ENCODE measurements at places on chromosomes 3 and 15.

DNA sequence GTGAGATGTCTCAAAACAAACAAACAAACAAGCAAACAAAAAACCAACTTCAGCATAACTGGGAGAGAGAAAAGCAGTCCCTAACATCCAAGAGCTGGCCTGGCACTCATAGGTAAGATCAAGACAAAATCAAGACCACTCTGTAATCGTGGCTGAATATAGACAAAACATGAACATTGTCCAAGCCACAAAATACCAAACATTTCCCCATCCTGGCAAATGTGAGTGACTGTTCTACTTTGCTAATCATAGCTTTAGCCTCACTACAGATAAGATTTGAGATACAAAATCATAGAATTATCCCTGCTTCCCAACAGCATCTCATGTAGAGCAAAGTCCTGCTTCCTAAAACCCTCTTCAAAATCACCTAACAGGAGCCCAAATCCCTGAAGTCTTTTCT is 116.7 kb upstream of the PRTG start:
- no peak for DNase-seq

DNA sequence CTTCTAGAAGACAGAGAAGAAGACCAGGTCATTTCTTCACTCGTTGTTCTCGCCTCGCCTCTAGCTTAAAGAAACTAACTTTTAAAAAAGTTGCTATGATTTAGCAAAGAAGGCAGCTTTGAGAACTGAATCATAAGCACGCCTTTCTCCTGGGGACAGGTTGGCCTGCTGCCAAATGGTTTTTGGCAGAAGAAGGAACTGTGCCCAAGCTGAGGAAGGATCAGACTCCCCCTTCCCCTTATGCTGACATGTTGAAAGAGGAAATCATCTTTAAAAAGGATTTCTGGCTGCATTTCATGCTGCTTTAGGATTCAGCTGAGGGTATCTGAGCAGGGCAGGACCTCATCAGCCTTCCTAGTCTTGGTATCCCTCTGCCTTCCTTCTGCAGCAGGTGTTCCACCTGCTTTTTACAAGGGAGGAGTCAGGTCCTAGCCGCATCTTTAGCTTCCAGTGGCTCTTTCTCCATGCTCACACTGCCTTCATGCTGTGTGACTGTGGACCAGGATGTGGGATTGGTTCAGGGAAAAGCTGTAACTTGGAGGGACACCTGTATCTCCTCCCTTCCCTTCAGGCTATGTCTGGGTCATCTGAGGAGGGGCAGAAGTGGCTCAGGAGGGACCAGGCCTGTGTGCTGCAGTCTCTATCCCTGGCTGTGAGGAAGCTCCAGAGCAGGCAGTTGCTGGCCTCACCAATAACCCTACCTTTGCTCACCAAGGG is 34.1 kb upstream of the HACD2 start:
- peak; percentile 48 for DNase-seq

GRCh38 chr15:61871926-61872522 is 188.2 kb downstream of the VPS13C start:
- DNase-seq: no peak

DNA sequence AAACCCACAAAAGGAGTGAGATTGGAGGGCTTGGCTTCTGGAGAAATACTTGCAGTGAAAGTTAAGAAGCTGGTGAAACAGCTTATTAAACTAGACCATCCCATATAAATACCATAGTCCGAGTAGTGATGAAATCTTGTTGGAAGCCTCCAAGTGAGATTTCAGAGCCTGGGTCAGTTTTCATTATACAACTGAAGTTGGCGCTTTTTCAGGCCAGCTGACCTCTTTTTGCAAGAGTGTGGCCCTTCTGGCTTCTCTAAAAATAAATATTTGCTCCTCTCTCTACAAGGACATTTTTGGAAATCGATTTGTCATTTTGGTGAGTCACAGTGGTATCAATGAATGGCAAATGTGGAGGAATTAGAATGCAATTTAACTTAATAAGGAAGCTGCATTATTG is 51.2 kb upstream of the THRB start:
- no peak for DNase-seq

- no peak for DNase-seq
These were observed 382 bp upstream of the COX17 start for GRCh38 chr3:119677641-119677934.

- no peak for DNase-seq
These were observed 60.3 kb downstream of the CHRD start for GRCh38 chr3:184440151-184440550.

DNA sequence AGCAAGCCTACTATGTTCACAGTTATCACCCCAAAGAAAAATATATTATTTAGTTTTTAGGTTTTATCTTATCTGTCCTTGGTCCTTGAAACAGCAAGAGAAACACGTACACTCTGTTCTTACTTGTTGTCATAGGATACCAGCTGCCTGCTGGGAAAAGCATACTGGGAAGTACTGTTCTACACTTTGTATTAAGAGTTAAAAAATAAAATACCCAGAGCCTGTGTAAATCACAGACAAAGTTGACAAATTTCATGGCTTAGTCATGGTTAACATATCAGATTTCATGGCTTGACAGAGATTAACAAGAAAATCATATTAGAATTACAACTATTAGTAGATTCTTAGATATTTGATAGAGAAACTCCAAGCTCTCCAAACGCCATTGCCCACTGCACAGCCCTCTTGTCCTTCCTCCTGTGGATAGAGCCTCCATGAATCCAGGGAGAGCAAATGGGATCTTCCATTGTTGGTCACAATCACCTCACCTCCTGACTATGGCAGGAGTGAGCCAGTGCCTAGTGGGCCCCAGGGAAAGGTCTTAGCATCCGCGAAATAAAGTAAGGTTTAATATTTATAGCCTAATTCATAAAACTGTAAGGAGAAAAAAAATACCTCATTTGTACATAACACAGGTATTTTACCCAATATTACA is 128.1 kb upstream of the WNT5A start:
- DNase-seq: no peak

- no peak for DNase-seq
These were observed 56.8 kb downstream of the APBA2 start for GRCh38 chr15:28942571-28942970.
